Activated CD4-positive, CD25-positive, alpha-beta regulatory T cell treated with anti-CD3 and anti-CD28 coated beads, Interleukin-2, amount 50 U/mL, for 24 hours (primary cell): ENCODE measurements at places on chromosomes 13 and 19.

- peak; percentile 58 for ATAC-seq
Observed at GRCh38 chr13:41694545-41695301, 237.4 kb downstream of the RGCC start.

DNA sequence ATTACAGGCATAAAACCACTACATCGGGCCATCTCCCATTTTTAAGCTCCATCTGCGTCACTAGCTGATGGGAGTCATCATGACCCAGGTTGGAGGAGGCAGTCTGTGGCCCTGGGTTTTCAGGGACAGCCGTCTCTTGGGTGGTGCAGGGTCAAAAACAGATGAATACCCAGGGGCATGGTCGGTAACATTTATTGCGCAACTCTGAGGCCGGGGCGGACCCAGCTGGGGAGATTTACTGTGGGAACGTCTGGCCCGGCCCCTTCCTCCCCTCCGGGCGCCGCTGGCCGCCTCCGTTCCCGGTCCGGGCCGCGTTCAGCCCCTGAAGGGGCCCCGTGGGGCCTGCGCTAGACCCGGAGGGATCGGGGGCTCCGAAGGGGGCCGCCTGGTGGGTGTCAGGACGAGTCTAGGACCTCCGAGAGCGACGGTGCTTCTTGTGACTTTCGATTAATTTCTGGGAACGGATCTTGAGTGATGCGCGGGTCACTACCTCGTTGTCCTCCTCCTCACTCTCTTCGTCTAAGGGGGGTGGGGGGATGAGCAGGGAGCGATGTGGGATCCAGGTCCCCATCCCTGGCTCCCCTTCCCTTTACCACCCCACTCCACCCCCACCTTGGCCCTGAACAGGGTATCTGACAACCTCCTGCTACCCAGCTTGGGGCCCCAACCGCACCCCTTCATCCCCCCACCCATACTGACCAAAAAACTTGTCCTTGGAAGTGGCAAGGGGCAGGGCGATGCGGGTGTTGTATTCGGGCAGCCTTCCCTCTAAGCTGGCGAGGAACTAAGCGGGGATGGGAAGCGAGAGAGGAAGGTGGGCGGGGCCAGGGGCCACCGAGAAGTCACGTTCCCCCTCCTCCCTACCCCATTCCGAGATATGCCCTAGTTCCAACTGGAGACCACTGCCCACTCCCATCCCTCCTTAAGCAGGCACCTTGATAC lies 1.6 kb upstream of the RGL3 start:
- no peak for ATAC-seq

GRCh38 chr19:51784109-51784785 lies 10.7 kb upstream of the FPR3 start:
- no peak for ATAC-seq

DNA sequence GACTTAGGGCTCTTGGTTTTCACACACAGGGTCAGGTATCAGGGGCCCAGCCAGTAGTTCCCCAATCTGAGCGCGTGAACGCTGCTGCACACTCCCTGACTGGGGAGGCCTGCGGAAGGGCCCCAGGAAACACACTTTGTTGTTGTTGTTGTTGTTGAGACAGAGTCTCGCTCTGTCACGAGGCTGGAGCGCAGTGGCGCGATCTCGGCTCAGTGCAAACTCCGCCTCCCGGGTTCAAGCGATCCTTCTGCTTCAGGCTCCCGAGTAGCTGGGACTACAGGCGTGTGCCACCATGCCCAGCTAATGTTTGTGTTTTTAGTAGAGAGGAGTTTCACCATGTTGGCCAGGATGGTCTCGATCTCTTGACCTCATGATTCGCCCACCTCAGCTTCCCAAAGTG lies 190.4 kb upstream of the GPR12 start:
- ATAC-seq, result no peak

- no peak for ATAC-seq
Observed at GRCh38 chr13:64480672-64481071, 2749.5 kb downstream of the PCDH9 start.

DNA sequence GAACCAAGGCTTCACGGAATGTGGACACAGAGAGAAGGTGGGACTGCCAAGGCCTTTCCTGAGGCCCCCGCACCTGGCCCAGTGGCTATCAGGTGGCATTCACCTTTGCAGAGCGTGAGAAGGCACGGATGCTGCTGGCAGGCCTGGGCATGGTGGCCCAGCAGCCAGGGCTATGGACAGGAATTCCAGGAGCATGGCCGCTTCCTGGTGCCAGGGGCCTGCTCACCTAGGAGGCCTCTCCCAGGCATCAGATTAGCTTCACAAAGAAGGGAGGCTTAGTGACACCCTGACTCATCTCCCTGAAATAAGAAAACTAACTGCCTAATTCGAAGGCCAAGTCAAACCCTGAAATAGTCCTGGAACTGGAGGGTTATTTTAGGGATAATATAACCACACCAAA lies 155.8 kb downstream of the TEX29 start:
- ATAC-seq, result no peak

GRCh38 chr19:47447470-47448359 lies 24.0 kb downstream of the SLC8A2 start:
- ATAC-seq, result peak; percentile 60

- no peak for ATAC-seq
Observed at GRCh38 chr13:80082396-80083080, 258.4 kb downstream of the SPRY2 start.

- no peak for ATAC-seq
Observed at GRCh38 chr19:39704181-39705044, at the start of gene LGALS14. Gene LGALS14 (plus strand): TSS chr19:39704481. CDS start chr19:39704529, 48 bp downstream.

DNA sequence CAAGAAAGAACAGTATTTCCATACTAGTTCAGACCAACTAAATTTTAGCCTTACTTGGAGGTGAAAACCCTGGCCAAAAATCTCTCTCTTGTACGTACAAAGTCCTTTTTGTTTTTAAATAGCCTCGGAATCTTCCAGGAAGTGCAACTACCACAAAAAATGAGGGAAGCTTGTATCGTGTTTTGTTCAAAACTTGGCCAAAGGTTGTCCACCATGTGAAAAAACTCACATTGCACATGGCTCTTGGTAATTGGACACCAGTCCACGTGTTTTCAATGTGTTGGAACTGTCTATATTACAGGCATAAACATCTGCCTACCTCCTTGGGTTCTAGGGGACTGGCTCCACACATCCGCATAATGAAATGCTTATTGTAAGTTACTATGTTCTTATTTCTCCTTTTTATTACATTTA lies 15.2 kb upstream of the STRN4 start:
- no peak for ATAC-seq

DNA sequence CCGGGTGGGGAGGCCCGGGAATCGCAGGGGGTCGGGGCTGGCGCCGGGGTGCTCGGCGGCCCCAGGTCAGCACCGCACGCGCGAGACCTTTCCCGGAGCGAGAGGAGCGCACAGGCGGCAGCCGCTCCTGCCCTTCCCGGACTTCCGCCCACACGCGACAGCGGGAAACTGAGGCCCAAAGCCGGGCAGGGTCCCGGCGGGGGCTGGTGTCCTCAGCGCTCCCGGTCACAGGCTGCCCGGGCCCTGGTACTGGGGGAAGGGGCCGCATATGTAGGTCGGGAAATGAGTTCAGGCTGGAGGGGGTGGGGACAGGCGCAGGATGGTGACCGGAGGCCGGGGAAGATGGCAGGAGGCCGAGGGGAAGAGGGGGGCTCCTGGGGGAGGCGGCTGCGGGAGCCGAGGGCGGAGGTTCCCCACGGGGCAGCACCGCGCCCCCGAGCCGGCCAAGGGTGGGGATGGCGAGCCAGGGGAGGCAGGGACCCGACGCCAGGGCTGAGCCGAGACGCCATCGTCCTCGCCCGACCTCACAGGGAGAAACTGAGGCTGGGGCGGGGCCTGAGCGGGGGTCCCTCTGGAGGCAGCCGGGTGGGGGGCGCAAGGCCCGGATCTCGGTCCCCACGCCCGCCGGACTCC lies 662 bp downstream of the CBARP start:
- ATAC-seq, result no peak

DNA sequence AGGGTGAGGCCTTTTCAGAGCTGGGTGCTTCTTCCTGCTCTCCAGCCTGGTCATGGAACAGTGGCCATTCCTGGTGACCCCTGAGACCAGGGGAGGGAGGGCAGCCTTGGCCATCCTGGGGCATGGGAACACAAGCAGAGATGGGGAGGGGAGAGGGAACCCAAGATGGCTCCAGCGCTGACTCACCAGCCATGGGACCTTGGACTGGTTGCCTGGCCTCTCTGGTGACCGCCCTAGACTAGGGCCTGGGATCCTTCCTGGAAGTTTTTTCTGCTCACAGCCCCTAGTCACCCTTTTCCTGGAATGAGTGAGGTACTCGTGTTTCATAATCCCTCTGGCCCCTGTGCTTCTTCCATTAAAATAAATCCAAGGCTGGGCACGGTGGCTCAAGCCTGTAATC lies 3.3 kb upstream of the OPA3 start:
- ATAC-seq, result no peak

DNA sequence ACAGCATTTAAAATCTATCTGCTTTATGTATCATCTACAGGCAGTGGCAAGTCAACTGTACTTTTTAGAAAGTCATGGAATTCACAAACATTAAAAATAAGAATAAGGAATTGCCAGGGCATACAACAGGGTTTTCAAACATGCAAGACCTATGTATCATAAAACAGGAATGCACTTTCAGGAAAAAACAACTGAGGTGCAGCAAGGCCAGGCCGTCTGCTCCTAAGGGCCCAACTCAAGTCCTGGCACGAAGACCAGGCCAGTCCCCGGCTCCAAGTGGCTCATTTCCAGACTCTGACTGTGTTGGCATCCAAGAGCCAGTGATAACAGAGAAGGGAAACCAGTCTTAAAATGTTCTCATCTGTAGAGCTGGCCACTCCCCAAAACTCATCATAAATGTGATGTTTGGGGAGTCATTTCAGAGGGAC lies 7.1 kb downstream of the RFX2 start:
- ATAC-seq, result no peak

GRCh38 chr13:111219280-111219679 lies 101.2 kb upstream of the TEX29 start:
- no peak for ATAC-seq

DNA sequence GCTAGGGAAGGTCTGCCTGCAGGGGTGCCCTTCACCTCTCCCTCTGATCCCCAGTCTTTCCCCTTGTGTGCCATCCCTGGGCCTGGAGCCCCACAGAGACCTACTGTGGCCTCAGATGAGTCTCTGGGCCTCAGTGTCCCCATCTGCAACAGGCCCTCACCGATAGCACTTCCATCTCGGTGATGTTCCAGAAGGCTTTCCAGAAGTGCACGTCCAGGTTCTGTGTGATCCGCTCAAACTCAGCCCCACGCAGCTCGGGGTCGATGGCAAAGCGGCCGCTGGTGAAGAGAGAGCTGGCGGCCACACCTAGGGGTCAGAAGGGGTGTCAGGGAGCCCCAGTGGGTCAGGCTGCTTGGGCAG lies 17.7 kb upstream of the CNFN start:
- ATAC-seq, result no peak

DNA sequence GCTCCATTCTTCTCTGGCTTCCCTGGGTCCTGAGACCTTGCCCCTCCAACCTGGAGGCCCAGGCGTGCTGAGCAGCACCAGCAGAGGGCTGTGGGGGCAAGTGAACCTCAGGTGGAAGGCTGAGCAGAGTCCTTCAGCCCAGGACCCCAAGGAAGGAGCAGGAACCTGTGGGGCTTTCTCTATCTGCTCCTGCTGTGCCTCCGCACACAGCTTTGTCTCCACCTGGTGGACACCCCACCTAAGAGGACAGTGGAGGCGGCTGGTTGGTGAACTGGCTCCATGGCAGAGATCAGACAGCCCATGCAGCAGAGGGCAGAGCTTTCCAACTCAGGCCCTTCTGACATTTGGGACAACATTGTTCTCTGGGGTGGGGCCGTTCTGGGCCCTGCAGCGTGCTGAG lies 19.7 kb downstream of the ZFR2 start:
- ATAC-seq, result peak; percentile 43

GRCh38 chr13:62387647-62388046 lies 972.0 kb upstream of the PCDH20 start:
- no peak for ATAC-seq

DNA sequence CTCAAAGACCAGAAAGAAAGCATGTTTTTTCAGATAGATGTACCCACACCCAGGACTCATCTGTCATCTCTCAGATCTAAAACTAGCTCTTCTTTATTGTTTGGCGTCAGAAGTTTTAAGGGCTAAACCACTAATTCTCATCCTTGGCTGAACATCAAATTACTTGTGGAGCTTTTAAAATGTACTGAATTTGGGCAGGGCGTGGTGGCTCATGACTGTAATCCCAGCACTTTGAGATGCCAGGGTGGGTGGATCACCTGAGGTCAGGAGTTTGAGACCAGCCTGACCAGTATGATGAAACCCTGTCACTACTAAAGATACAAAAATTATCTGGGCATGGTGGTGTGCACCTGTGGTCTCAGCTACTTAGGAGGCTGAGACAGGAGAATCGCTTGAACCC lies 47.4 kb downstream of the RCBTB2 start:
- no peak for ATAC-seq

GRCh38 chr13:23350009-23350408 lies 83.5 kb downstream of the SACS start:
- no peak for ATAC-seq

- peak; percentile 86 for ATAC-seq
Observed at GRCh38 chr19:48970923-48971395, 5.8 kb downstream of the FTL start.

GRCh38 chr13:107231944-107232343 lies 664.0 kb upstream of the ARGLU1 start:
- no peak for ATAC-seq

DNA sequence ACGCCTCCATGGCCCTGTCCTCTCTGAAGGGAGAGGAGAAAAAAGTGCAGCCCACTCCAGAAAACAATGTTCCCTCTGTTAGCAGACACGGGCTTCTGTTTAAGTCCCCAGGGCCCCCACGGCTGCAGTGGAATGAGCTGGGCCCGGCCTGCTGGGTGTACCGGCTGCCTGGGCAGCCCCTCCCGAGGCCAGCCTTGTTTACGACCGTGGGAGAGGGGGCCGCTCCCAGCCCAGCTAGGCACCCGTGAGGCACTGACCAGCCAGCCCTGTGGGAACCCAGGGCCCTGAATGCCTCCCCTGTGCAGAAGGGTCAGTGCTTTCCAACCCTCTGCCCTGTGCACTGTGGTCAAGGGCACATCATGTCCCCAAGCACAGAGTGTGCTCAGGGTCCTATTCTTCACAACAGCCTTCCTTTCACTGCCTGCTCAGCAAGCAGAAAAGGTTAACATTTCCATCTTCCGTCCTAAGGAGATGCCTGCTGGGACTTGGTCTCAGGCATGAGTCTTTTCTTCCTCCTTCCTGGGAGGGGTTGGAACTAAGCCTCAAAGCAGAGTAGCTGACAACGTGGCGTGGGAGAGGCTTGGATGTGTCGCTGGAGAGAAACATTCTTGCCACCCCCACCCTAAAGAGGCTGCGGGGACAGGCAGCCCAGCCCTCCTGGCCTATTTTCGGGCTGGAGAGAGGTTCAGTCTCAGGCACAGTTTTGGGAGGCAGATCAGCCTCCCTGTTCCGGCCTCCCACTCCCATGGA lies 90.1 kb downstream of the RGCC start:
- no peak for ATAC-seq

- peak; percentile 68 for ATAC-seq
Observed at GRCh38 chr13:74090397-74090796, 43.8 kb downstream of the KLF12 start.

- ATAC-seq, result no peak
Observed at GRCh38 chr19:41341669-41342490, 11.8 kb downstream of the TGFB1 start.

GRCh38 chr19:41000310-41000737 lies 9.2 kb downstream of the CYP2B6 start:
- ATAC-seq, result no peak
